ENCODE measurements at places on chromosomes 2 and 18.

- DNase-seq = no peak
Measured at GRCh38 chr2:205139822-205140463, 542.4 kb upstream of the NRP2 start.

- no peak for DNase-seq
Measured at GRCh38 chr2:197814526-197814925, 10.1 kb downstream of the PLCL1 start.

GRCh38 chr18:22409445-22409844 is 8.3 kb downstream of the CTAGE1 start:
- DNase-seq = no peak

- DNase-seq = no peak
Measured at GRCh38 chr2:230582851-230583283, 129.8 kb upstream of the CAB39 start.

DNA sequence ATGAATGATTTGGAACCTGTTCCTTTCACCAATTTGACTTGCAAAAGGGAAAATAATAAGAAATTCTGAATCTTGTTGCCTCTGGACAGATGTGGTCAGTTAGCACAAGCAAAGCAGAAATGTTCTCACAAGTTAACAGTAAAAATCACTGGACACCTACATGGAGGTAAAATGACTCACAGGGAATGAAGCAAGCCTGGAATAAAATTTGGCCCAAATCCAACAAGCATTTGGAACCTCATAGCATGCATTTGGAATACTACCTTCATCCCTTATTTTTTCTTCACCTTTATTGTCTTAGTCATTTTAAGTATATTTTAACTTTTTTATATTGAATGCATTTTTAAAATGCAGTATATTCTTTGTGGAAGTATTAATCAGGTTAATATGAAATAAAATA is 602.9 kb downstream of the ARHGAP15 start:
- no peak for DNase-seq

DNA sequence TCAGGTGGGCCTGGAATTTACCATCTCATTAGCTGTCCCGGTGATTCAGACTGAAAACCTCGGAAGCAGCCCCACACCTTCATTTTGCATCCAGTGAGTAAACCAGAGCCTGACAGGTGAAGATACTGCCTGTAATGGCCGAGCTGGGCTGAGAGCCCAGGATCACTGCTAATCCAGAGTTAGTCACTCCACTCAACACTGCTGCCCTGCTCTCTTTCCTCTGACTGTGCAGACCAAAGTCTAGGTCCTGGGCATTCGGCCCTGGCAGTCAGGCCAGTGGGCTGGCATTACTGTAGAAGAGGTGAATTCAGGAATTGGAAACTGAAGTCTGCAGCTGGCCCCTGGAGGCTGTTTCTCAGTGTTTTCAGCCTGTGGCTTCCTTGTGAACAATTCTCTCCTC is 44.3 kb downstream of the TMEM17 start:
- DNase-seq = no peak
